ENCODE measurements at places on chromosomes 5 and 9.

DNA sequence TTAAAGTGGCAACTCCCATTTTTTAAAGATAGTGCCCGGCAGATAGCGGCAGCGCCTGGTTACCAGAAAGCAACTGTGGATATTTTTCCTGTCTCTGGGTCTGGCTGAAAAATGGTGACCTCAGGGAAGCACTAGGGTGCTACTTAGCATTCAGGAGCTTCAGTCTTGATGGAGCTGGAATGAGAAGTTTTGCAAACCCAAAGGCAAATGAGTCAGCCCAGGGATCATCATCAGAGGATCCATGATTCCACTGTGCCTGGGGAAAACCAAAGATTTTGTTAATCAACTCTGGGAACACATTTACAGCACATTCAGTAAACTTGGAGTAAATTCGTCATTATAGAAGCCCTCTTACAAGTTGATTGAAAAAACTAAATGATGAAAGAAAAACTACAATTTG is 26.7 kb downstream of the F2R start:
- DNase-seq = no peak

DNA sequence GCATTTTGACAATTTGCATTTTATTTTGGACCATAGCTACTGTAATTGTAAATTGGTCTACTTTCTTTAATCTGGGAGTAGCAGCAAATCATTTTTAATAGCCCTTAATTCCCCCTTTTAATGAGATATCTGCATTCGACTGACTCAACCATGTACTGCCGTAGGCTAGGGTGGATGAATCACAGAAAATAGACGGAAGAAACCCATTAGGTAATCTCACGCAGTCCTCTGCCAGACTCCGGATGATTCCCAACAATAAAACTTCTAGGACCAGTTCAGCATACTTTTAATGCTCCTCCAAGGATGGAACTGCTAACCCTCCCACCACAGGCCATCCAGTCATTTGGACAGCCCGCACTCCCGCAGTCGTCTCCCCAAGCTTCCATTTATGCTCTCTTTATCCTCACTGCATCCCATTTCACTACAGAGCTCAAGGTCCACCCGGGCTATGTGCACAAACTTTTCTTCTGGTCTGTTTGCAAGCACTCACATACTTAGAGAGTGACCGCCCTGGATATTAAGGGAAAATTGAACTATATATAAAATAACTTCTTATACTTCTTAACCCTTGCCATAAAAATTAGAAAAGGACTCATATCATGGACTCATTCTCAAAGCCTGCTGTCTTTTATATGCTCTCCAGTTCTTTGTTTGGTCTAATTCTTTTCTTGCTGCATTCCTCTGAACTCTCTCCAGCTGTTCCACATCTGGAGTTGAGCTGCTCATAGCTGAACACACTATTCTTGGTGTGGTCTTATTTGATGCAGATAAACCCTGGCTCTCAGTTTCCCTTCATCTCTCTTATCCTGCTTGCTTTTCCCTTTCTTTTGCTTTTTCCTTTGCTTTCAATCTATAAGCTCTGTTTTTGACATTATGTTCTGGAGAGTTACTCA is 326.6 kb downstream of the ARL15 start:
- DNase-seq = no peak

- no peak for DNase-seq
Measured at GRCh38 chr5:174305241-174305681, 259.8 kb downstream of the NSG2 start.

GRCh38 chr5:91137647-91138046 is 245.5 kb downstream of the ARRDC3 start:
- no peak for DNase-seq

DNA sequence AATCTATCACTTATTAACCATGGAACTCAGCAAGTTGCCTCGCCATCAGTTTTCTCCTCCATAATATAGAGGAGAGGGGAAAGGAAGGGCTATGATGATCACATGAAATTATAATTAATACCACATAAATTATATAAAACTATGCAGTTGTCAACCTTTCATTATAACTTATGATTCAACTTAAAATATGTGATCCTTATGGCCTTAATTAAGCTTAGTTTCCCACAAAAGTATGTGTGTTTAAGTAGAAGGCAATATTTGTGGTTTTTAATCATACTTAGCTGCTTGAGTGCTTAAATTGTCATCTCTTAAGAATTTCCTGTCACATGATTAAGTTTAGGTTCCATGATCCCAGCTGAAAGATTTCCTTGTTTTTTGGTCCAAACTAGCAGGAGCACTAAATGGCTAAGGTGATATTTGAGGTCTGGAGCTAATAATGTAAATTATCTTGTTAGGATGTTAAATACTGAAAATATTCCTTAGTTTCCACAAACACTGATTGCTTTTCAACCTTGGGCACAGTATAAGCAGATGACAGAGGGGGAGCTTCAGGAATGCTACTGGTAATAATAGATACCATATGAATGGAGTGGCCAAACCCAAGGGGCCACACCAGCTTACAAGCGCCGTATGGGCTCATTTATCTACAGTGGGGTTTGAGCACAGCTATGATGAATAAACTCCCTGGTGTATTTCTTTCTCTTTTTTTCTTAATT is 26.4 kb upstream of the F2R start:
- no peak for DNase-seq

- DNase-seq = no peak
Measured at GRCh38 chr9:81314490-81314889, 374.9 kb downstream of the TLE1 start.

- no peak for DNase-seq
Measured at GRCh38 chr9:133960568-133961129, 31.5 kb downstream of the VAV2 start.

DNA sequence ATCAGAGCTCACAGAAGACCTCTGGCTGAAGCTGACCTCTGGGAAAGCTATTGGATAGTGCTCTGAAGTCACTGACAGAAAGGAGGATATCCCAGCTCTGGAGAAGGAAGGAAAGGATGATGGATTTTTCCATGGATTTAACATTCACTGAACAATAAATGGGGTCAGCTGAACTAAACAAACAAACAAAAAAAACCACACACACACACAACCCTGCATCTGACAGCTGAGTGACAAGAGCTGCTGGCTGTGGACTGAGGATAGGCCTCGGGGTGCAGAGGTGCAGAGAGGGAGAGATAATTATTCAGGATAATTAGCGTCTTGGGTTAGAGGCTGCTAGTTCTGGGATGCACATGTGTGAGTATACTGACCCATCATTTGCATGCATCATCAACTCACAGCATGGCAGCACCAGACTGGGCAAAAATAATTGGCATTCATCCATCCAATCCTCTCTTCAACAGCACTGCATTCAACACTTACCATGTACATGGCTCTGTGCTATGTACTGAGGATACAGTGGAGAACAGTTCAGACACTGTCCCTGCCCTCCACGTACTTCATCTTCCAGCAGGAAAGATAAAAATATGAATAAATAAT is 131.4 kb upstream of the TRIM32 start:
- no peak for DNase-seq

GRCh38 chr5:159362220-159362619 is 31.9 kb upstream of the IL12B start:
- DNase-seq = no peak

DNA sequence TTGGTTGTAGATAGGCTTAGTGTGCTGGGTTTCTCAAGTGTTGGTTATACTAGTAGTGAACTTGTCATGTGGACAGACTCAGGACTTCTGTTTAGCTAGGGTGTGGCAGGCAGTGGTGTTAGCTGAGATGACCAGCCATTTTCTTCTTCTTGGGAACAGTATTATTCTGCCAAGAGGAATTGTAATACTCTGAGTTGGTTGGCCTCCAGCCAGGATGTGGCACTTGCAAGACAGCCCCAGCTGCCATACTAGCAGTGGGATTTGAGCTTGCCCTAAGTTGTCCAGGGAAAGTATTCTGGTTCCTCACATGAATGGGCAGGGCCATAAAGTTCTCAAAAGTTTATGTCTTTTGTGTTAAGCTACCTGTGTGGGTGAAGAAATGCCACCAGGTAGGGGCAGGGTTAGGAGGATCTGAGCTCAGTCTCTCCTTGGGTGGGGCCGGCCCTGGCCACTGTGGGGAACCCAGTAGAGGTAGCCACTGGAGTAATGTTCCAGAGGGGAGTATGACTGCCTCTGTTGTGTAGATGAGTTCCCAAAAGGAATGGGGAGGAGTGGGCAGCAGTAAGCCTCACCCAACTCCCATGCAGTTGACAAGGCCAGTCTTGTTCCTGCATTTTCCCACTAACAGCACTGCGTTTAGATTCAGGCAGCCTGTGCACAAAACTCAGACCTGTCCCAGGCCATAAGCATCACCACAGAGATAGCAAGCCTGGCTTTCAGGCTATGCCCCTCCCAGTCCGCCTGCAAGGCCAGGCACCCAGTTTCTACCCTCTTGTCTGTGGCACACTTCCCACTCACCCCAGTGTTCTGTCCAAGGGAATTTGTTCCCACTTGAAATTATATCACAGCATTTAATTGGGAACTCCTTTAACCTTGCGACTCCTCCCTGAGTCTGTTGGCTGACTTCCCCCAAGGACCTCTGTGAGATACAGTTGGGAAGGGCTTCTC is 250.7 kb downstream of the ANXA1 start:
- DNase-seq = no peak

GRCh38 chr5:42337143-42337542 is 86.1 kb upstream of the GHR start:
- no peak for DNase-seq

- no peak for DNase-seq
Measured at GRCh38 chr5:8857051-8857450, 688.8 kb downstream of the SEMA5A start.

GRCh38 chr5:96703384-96703920 is 41.3 kb downstream of the CAST start:
- DNase-seq = no peak

GRCh38 chr5:80364892-80365291 is 43.0 kb upstream of the ZFYVE16 start:
- DNase-seq = no peak

- DNase-seq = no peak
Measured at GRCh38 chr5:79853676-79854418, 137.2 kb downstream of the MTX3 start.

DNA sequence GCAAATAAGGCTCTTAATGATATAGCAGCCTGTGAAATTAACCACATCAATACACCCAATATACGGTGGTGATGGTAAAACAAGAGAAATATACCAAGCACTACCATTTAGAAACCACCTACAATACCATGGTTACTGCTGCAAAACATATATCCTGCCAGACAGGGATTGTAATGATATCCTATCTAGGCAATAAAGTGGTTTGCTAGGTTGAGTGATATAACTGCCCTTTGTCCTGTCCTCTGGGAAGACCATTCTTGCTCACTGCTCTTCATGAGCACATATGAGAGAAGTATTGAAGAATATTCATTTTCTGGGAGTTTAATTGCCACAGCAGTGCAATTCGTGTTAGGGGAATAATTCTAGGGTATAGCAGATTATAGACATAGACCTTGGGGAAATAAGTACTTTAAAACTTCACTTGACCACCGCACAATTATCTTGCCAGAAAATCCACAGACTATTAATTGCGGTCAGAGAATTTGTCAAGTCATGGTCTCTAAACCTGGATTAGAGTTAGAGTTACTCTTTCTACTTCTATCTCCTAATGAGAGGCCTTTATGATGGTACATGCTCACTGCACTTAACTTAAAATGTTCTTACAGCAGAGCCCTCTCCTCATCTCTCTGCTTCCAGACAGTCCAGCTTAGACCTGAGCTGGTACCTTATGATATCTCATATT is 413.0 kb downstream of the ZNF608 start:
- no peak for DNase-seq

- DNase-seq = no peak
Measured at GRCh38 chr5:124521461-124522230, 224.8 kb downstream of the ZNF608 start.

- DNase-seq = no peak
Measured at GRCh38 chr9:20848490-20848889, 164.4 kb downstream of the FOCAD start.

DNA sequence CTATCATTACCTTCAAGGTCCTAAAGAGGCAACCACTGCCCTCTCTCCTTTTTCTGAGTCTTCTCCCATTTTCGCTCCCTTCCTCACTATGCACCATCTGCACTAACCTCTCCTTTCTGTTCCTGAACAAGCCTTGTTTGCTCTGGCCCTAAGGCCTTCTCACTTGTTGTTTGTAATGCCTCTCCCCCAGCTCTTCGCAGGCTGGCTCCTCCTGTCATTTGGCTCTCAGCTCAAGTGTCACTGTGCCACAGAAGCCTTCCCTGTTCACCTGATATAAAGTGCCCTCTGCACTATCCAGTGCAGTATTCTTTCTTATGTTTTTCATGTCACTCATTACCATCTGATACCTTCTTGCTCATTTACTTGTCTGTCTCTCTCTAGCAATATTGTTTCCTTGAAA is 303.7 kb downstream of the KCNN2 start:
- DNase-seq = no peak

GRCh38 chr5:89441965-89442364 is 559.0 kb upstream of the MEF2C start:
- no peak for DNase-seq

GRCh38 chr5:89988998-89989655 is 420.4 kb downstream of the CETN3 start:
- peak; percentile 4 for DNase-seq

GRCh38 chr5:160697281-160697680 is 154.7 kb downstream of the ATP10B start:
- DNase-seq = no peak

DNA sequence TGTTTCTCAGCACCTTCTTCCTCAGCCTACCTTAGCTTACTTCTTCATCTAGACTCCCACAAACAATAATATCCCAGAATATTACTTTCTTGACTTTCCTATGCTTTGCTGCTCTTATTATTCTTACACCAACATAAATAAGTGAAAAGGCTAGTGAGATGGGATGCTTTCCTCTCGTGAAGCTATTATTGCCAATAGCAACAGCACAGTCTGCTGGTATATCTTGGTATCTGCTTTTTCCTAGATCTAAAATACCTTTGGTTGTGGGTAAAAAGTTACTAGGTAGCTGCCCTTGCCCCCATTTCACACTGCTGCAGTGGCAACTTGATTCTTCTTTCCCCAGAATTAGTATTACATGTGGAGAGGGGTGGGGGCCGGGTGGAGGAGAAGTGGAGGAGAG is 26.1 kb upstream of the GLIPR2 start:
- DNase-seq = no peak

DNA sequence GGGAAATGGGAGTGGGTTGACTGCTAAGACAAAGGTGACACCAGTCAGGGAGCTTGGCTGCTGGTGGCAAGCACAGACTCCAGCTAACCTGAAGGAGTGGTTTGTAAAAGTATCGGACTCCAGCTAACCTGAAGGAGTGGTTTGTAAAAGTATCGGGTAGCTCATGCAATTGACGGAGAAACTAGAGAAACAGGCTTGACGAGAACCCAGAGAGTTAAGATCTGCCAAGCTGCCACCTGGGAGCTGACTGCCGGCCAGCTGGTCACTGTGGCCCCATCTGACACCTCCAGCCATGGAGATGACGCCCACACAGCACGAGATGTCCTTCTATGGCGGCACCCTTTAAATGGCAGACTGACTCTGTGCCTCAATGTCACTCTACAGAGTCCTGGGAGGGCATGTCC is 28.3 kb upstream of the CRB2 start:
- no peak for DNase-seq

All from thoracic aorta (tissue), 2 donors.